ENCODE measurements at places on chromosomes 7 and 10.

DNA sequence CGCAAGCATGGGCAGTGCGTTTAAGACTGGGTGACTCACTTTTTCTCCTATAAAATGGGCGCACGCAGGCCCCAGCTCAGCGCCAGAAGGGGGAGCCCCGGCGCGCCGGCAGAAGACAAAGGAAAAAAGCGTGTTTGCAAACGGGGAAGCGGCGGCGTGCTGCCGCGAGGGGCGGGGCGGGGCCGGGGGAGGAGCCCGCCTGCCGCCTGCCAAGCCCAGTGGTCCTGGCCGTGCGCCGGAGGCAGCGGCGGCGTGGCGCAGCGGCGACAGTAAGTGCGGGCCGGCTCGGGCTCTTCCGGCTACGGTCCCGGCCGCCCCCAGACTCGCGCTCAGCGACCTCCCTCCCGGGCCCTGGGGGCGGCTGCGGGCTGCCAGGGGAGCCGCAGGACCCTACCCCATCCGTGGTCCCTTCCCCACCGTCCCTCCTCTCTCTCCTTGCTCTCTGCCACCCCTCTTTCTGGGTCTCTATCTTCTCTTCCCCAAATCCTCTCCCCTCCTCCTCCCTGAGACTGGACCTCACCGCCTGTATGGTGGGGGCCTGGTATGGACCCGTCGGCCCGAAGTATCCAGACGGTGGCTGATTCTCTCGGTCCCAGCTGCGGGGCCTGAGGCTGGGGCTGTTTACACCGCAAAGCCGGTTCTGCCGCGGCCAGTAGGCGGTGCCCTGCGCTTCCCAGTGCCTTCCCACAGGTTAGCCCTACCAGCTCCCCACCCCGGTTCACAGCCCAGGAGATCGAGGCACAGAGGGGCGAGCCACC is at the start of gene SLC29A3:
TSS of gene SLC29A3 (plus strand) at position 218 of the 758 bp plus-strand sequence. CDS start at position 269, 51 bp downstream.
- DNase-seq: peak; percentile 93

- no peak for DNase-seq
Observed at GRCh38 chr7:137443616-137444015, 100.1 kb upstream of the PTN start.

GRCh38 chr10:91800756-91801155 is 2.5 kb downstream of the TNKS2 start:
- peak; percentile 18 for DNase-seq

DNA sequence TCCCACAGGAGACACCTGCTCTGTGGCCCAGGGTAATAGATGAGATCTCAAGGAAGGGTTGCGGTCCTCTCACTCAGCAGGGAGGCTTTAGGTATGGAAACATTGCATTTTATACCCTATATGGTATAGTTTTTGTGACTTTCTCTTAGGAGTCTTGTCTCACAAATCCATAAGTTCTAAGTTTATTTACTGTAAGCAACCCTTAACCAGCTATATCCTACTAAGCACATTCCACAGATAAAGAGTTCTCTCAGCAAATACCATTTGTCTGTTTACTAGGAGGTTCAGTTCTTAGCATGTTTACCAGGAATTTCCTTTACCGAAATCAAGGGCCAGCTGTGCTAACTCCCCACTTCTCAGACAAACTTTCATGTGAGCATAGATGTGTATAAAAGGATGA is 66.9 kb downstream of the ANLN start:
- no peak for DNase-seq

- DNase-seq: peak; percentile 80
Observed at GRCh38 chr10:5317547-5318107, 47.1 kb upstream of the UCN3 start.

- DNase-seq: peak; percentile 61
Observed at GRCh38 chr7:6442114-6442513, 5.6 kb downstream of the DAGLB start.

- DNase-seq: no peak
Observed at GRCh38 chr10:86282664-86283465, 83.7 kb downstream of the GRID1 start.

GRCh38 chr7:51141451-51142003 is 175.1 kb downstream of the COBL start:
- peak; percentile 36 for DNase-seq

DNA sequence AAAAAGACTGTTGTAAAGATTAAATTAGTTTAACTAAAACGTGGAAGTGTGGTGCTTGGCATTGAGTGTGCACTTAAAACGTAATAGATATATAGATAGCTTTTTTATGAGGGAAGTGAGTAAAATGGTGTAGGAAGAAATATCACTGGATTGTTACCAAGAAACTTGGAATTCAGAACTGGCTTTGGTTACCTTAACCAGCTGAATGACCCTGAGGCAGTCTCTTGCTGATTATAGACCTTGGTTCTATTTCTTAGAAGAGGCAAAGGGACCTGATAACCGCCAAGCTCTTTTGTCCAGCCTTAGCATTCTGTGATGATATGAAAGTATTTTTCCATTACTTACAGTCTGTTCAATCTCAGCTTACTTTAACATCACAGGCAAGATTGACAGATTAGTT is 3.8 kb downstream of the REEP3 start:
- no peak for DNase-seq

DNA sequence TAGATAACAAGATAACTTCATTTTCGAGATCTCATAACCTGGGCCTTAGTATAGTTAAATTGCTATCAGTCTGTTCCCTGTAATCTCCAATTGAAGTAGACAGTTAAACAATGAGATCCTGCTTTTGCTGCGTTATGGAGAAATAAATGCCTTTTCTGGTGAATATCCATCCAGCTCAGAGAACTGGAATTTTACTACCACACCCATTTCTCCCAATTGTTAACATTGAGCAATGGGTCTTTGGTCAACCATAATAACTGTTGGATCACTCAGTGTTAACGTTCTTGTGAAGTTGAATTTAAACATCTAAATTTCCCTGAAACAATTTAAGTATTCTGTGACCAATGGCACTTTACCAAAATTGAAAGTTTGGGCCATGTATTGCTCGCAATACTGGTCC is 3.0 kb downstream of the CALU start:
- no peak for DNase-seq

- DNase-seq: peak; percentile 44
Observed at GRCh38 chr7:34165927-34166550, 260.7 kb downstream of the BMPER start.

DNA sequence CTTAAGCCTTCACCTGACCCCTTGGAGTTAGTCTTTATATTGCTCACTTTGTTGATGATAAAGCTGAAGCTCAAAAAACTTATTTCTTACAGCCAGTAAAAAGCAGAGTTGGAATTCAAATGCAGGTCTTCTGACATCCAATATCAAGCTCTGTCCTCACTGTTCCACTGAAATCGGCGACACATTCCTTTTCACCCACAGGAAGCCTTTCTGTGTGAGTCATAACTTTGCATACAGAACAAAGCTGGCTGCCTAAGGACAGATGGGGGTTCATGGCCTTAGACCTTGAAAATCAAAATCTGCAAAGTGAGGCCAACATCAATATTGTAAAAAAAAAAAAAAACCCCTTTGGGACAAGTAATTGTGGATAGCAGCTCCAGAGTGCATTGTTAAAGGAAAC is 21.8 kb upstream of the AKR1B1 start:
- peak; percentile 39 for DNase-seq

DNA sequence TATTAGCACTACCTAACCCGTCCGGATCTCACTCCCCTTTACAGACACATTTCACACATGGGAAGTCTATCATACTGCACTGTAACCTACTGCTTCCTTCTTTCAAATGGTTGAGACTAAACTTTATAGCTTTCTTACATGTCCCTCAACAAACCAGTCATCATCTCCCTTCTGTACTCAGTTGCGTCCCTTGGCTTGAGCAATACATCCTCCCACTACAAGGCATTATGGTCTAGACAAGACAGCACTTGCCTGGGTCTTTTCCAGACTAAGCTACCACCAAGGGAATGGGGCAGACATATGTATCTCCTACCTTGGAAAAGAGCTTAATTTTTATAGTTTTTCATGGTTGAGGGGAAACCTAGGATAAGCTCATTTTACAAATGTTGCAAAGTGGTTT is 575.2 kb downstream of the KCNMA1 start:
- peak; percentile 34 for DNase-seq

GRCh38 chr10:1591045-1591444 is 146.3 kb downstream of the ADARB2 start:
- no peak for DNase-seq

DNA sequence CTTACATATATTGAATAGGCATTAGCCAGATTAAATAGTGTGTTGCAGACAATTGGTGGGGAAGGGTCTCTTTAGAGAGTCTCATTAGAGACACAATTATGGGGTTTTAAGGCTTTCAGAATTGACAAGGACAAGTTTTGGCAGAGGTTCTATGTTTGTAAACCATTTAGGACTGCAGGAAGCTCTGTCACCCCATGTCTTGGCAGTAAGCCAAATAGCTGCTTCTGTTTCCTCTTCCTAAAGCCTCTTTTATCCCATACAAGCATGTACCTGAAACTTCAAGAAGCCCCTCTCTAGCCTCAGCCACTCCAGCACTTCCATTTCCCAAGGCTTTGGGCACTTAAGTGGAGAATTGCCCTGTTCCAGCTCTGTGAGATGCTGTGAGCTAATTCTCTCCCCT is 21.8 kb upstream of the LRRC4 start:
- peak; percentile 44 for DNase-seq

- no peak for DNase-seq
Observed at GRCh38 chr7:130932667-130933432, 198.8 kb upstream of the KLF14 start.

Data from NB4 (cell line).